ENCODE measurements at places on chromosomes 3 and 15.

DNA sequence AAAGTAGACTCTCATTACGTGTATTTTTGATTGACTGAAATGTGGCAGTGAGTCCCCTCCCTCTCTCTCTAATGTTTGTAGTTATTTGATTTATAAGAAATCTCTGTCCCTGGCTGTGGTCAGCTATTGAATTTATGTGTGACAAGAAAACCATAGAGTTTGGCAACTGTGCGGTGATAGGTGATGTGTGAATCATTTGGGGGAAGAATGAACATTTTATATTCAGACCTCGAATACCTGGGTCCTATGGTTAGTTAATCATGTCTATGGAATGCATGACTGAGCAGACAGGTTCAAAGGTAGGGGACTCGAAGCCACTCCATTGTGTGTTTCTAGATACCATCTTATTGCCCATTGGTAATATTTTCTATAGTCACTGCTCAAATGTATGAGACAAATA lies 712.1 kb downstream of the MECOM start:
- peak; percentile 20 for DNase-seq

DNA sequence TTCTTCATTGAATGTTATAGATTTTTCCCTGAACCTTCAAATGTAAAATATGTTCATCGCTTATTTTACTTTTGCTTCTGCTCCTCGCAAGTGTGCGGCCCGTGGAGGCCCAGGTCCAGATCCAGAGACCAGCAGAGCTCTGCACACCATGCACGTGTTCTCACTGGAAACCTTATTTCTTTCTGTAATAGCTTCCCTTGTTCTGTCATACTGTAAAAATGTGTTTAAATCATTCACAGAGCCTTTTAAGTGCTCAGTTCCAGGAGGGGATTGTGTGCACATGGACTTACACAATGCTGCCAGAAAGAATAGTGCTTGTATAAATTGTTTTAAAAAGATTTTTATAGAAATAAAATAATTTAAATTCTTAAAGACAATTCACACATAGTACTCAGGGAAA lies 359.3 kb downstream of the GABRG3 start:
- no peak for DNase-seq

DNA sequence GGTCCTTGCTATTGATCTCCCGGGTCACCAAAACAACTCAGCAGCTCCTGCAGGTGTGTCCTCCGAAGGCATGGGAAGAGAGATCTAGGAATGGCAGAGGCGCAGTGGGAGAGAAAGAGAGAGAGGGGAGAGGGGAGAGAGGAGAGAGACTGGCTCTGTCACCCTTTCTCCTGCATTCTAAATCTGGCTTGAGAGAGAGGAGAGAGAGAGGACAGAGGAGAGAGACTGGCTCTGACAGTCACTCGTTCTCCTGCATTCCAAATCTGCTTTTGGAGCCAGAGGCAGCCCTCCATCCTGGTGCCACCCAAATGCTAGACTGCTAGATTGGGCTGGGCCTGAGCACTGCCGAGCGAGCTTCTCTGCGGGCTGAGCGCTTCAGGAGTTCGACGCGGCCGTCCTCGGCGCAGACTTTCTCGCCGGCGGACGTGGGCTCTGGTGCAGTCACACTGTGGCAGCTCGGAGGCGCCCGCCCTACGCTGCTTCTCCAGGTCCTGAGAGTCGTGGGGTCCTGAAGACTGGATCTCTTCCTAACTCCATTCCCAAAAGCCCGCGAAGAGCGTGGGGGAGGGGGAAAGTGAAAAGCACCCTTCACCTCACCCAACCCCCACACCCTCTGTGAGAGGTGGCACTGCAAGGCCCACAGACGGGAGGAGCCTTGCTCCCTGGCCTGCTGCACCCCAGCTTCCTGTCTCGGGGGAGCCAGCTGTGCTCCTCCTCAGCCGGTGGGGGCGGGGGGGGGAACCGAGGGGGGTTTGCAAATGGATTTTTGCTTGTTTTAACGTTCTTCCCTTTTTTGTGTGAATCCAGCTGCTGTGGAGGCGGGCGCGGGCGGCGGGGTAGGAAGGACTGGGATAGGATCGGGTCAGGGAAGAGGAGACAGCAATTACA lies 222.3 kb downstream of the MEIS2 start:
- DNase-seq: no peak

GRCh38 chr3:42815826-42816225 lies 6.6 kb downstream of the ACKR2 start:
- DNase-seq: no peak

DNA sequence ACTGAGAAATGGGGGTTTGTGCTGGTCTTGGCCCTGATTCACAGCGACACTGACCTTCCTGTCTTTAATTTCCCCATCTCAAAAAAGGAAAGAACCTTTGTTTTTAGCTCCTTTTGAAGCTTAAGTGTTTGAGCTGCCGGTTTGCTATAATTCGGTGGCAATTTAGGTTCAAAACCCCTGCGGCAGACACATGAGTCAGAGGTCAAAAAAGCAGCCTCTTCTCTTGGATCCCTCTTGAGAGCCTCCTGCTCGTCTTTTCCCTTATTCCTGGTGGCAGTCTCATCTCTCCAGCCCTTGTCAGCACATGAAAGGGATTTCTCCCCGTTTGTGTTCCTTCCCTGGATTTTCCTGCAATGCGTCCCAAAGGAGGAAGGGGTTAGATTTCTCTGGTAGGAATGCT lies 64.5 kb downstream of the GRIP2 start:
- no peak for DNase-seq

GRCh38 chr15:33124279-33124678 lies 70.2 kb downstream of the FMN1 start:
- DNase-seq: no peak

DNA sequence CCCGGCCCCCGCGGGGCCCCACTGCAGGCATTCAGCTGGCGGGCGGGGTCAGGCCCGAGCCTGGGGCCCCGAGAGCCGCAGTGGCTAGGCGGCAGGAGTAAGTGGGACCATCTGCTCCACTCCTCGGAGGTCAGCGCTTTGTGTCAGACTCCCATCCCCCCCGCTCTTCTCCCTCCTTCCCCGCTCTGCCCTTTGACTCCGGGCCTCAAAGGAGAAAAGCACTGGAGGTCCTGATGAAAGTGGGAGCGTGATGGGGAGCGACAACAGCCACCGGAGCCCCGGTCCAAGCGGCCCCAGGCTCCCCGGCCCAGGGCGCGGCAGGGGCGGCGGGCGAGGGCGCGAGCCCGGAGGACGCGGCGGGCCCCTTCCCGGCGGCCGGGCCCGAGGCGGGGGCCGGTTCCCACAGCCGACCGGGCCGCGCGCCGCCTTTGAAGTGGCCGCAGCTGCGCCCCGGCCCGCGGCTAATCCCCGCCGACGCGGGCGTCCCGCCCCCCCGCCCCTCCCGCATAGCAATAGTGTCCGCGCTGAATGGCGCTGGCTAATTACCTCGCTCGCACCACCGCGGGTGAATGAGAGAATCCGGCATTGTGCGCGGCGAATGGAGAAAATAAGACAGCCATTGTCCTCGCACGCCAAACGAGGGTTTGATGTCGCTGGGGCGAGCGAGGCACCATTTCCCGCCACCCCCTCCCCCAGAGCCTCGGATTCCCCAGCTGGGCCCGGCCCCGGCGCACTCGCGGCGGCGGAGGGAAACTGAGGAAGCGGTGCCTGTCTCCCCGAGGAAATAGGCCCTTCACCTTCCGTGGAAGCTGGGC lies 22.4 kb downstream of the IGDCC3 start:
- no peak for DNase-seq

DNA sequence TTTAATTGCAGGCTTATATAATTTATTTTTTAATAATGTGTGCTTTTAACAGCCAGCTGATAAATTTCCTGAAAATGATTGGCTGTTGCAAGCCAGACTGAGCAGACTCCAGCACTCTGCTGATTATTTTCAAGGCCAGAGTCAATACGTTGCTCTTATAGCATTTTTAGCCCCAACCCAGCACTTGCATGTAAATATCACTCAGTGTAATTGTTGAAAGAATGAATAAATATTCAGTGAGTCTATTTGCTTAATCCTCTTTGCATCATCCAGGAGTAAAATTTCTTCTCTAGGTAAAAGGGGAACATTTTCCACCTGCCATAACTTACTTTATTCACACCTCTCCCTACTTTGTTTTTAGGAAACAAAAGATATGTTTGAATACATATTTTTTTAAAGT lies 2.9 kb downstream of the GABRR3 start:
- DNase-seq: no peak

- DNase-seq: no peak
These were observed 20.7 kb upstream of the SLC25A26 start for GRCh38 chr3:66200147-66200546.

- no peak for DNase-seq
These were observed 307.0 kb upstream of the ROPN1 start for GRCh38 chr3:124298951-124299350.
